ENCODE measurements at places on chromosomes 12 and 14.

GRCh38 chr12:97560350-97560749, 97.7 kb downstream of the RMST start:
- H3K4me3 ChIP-seq: no peak overlapping the region
- H3K36me3 ChIP-seq: no peaks in the 10 kb centered on the region
- H3K4me1 ChIP-seq: no peaks in the 10 kb centered on the region
- no peak for DNase-seq
- H3K27me3 ChIP-seq: no peaks in the 10 kb centered on the region

- no peaks in the 10 kb centered on the region for H3K4me1 ChIP-seq
- H3K27ac ChIP-seq: no peak overlapping the region
- H3K36me3 ChIP-seq: no peaks in the 10 kb centered on the region
- H3K27me3 ChIP-seq: no peaks in the 10 kb centered on the region
- DNase-seq: no peak
Measured at GRCh38 chr12:23559268-23559753, 390.2 kb downstream of the SOX5 start.

- no peak overlapping the region for H3K4me3 ChIP-seq
- H3K27ac ChIP-seq: no peak overlapping the region
- no peaks in the 10 kb centered on the region for H3K27me3 ChIP-seq
- no peaks in the 10 kb centered on the region for H3K36me3 ChIP-seq
- DNase-seq: no peak
Measured at GRCh38 chr12:63836936-63837335, 7.6 kb upstream of the SRGAP1 start.

GRCh38 chr12:108744021-108744897, 12.9 kb upstream of the CORO1C start:
- DNase-seq: no peak
- no peaks in the 10 kb centered on the region for H3K27me3 ChIP-seq
- H3K36me3 ChIP-seq: no peaks in the 10 kb centered on the region
- no peak overlapping the region for H3K4me3 ChIP-seq
- no peak overlapping the region for H3K27ac ChIP-seq

DNA sequence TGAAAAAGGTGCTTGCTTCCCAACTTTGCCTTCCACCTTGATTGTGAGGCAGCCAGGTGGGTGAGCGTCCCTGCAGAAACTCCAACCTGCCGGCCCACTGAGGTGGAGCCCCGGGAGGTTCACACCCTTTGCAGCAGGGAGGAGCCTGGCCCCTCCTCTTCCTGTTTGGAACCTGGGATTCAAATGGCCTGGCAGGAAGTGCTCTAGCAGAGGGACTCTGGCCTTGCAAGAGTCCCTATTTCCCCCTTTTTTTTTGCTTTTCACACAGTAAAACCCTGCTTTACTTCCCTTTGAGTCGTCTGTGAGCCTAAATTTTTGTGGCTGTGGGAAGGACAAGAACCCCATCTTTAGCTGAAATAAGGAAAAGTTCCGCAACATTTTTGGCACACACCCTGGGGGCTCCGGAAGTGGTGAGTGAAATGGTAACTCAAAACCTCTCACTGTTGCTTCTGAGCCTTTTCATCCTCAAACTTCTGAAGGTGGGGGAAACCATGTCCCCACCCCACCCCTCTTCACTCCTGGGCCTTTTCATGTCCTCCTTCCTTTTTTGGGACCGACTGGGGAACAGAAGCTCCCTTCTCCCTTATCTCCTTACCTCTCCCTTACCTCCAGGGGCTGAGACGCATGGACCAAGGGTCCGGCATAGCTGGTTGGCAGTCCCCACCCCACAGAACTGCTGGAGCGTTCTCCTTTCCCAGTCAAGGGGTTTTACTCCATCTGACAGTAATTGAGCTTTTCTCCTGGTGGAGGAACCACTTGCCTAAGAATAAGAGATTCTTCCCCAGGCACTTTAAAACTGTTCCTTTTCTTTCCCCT, 102.0 kb downstream of the KCNMB4 start:
- no peak overlapping the region for H3K4me3 ChIP-seq
- H3K36me3 ChIP-seq: no peaks in the 10 kb centered on the region
- no peak for DNase-seq
- H3K27me3 ChIP-seq: no peaks in the 10 kb centered on the region
- H3K4me1 ChIP-seq: no peaks in the 10 kb centered on the region

Measured in adrenal gland (tissue), 19 donors.